ENCODE measurements at places on chromosomes 6 and 20.

DNA sequence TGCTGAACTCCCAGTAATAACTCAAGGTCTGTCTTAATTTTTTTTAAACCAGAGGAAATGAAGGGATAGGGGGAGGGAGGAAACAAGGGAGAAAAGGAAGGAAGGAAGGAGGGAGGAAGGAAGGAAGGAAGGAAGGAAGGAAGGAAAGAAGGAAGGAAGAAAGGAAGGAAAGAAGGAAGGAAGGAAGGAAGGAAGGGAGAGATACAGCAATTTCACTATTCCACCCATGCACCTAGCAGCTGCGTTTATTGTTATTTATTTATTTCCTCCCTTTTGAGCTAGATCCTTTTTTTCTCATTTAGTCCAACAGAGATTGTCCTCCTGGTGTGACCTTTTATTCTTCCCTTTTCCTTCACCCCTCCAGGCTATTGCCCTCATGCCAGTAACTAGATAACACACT lies 97.6 kb downstream of the PKHD1 start:
- no peak for DNase-seq

DNA sequence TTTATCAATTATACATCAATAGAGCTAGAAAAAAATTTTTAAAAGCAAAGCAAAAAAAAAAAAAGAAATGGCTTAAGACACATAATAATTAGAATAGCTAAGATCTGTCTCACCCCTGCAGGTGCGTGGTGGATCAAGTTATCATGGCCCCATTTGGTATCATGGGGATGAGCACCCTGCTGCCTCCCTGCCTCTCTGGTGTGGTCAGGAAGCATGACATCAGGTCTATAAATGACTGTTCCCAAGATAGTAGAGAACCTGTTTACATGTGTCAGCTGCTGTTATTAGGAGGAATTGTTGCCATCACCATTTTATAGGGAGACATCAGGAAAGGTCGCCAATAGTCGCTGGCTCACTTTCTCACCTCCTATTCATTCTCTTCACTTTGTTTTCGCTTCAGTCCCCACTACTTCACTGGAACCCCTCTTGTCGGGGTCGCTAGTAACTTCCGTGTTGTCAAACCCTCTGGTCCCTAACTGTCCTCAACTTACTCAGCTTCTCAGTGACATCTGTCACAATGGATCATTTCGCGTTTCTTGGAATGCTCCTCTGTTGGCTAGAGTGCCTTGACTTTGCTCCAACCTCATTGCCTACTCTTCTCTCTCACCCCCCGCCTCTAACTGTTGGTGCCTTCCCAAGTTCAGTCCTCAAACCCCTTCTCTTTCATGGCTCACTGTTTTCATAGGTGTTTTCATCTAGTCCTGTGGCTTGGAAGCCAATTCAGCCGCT lies 4.7 kb downstream of the DNTTIP1 start:
- no peak for DNase-seq

DNA sequence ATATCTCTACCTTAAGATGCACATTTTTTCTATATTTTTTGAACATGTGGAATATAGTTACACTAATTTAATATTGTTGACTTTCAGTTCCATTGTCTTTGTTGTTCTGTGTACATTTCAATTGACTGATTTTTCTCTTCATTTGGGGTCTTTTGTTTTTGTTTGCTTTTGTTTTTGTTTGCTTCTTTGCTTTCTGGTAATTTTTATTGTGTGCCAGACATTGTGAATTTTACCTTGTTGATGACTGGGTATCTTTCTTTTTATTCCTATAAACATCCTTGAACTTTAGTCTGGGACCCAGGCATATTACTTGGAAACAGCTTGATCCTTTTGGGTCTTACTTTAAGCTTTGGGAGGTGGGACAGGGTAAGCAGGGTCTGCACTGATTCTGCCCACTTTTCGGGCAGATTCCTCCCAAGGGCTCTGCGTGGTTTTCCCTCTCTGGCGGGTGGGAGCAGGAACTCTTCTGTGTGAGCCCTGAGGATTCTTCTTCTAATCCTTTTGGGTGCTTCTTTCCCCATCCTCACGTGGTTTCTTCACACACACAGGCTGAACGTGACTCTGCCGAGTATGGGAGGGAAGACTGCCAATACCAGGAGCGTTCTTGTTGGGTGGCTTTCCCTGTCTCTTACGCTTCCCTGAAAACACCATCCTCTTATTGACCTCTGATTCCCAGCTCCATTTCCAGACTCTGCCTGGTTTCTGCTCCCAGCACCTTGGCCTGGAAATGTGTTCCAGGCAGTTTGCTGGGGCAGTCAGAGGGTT lies 200.5 kb downstream of the ARID1B start:
- DNase-seq = no peak

DNA sequence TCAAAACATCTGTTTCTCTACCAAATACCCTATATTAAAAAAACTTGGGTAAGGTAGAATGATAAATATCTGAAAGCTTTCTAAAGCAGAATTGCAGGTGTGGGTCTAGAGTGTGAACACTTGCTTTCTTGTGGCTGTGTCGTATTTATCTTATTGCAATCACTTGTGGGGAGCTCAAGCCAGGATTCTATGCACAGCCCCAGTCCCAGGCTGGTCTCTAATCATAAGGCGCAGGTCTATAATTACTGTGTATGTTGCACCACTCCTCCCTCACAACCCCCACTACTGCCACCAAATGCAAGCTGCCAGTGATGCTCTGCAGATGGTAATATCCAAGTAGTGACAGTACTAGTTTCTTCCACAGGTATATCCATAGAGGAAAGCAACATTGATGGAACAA lies 2.2 kb upstream of the E2F3 start:
- no peak for DNase-seq

DNA sequence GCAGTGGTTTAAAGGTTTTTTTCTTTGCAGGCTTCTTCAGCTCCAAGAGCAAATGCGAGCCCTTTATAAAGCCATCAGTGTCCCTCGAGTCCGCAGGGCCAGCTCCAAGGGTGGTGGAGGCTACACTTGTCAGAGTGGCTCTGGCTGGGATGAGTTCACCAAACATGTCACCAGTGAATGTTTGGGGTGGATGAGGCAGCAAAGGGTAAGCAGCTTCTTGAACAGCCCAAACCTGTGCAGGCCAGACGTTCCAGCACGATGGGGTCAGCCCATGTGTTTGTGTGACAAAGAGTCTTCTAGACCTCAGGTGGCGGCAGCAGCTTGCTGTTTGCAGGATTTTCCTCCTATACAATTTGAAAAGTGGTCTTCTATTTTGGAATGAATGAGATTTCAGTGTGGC lies 17.7 kb downstream of the DSP start:
- no peak for DNase-seq

DNA sequence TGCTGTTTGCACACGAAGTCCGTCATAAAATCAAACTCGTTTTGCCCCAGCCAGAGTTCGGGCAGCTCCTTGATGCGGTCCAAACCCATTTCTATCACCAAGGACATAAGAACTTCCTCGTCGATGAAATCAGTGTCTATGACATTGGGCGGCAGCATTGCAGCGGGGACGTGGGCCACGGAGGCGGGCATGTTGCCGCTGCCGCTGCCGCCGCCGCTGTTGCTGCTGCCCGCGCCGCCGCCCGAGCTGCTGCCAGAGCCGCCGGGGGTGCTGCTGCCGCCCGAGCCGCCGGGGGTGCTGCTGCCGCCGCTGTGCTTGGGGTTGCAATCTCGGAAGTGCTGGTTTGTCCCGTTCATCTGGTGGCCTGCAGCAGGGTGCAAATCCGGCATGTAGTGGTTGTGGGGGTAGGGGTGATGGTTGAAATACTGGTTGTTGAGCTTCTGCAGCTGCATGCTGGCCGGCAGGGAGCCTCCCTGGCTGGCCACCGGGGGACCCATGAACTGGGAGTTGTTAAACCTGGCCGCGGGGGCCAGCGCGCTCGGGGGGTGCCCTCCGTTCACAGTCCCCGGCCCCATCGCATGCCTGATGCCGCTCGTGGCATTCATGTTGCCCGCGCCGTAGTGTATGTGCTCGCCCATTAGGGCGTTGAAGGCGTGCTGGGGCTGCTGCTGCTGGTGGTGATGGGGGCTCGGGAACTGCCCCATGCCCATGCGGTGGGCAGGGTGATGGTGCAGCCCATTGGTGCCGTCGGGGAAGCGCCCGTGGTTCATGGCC lies 1.1 kb downstream of the CITED2 start:
- peak; percentile 79 for DNase-seq

- DNase-seq = no peak
These were observed 4.2 kb upstream of the EYA4 start for GRCh38 chr6:133236932-133237331.

GRCh38 chr6:131784561-131784960 lies 23.3 kb upstream of the ENPP1 start:
- DNase-seq = no peak

DNA sequence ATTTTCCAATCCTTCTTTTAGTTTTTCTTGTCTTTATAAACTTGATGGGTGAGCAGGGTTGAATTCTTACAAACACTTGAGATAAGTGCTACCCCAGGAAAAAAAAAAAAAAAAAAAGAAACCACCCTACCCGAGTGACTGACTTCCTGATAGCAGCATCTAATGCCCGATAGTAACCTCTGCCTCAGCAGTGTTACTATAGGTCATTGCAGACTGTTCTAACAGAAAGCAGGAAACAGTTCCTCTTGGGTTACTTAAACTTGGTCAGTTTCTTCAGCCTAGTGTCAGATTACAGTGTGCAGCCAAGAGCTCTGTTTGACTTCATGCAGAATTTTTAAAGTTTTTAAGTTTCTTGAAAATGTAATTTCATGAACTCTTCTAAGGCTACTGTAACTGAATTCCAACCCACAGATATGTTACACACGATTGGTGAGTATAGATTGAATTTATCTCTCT lies 2.1 kb downstream of the MYLIP start:
- DNase-seq = peak; percentile 93

- DNase-seq = peak; percentile 41
These were observed 13.9 kb downstream of the TOMM6 start for GRCh38 chr6:41801380-41801779.

- DNase-seq = peak; percentile 82
These were observed 121.8 kb downstream of the SASH1 start for GRCh38 chr6:148464319-148465010.

- DNase-seq = peak; percentile 69
These were observed 640 bp downstream of the NFS1 start for GRCh38 chr20:35698298-35699126.

All from hematopoietic multipotent progenitor cell treated with erythropoietin and hydrocortisone succinate and interleukin-3 and kit ligand, for 4 days (in vitro differentiated cells).